Activated CD4-positive, alpha-beta T cell treated with anti-CD3 and anti-CD28 coated beads for 24 hours (primary cell): ENCODE measurements at places on chromosomes 6 and 20.
A peak's percentile ranks its signal among the peaks of the same experiment; 100 is the strongest.

DNA sequence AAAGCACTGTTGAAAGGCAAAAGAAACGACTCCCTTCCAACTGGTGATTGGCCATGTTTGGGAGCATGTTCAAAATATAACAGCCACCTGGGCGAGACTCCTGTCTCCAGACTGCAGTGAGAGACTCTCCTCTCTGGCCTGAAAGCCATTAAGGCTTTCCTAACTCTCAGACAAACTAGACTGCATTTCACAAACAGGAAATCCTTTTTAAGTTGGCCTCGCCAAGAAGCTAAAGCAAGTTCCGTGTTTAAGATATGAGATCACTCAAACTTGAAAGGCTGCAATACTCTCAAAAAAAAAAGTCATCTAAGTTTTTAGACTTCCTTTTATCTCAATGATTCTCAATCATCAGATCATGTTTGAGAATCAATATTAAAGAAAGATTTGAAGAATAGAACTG, 117.0 kb downstream of the TFAP2A start:
- DNase-seq, result no peak

- peak; percentile 22 for DNase-seq
Measured at GRCh38 chr6:169868458-169868857, 117.0 kb downstream of the ERMARD start.

GRCh38 chr20:50270569-50270968, 79.9 kb downstream of the CEBPB start:
- DNase-seq, result no peak

DNA sequence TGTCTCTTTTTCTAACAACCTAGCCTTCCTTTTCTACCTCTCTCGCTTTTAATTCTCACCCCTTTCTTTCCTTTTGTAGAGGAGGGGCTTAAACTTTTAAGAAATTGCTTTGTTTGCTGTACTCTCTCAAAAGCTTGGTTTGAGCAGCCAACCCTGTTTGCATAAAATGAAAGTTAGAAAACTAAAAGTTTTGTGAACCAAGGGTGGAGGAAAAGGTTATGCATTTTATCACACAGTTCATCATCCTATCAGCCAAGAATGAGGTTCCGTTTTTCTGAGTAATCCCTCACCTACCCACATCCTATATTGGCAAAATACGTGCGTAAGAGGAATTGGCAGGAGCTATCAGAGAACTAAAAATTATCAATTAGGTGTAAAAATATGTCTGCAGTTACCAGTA, 42.8 kb upstream of the LOC128125822 start:
- DNase-seq, result no peak

DNA sequence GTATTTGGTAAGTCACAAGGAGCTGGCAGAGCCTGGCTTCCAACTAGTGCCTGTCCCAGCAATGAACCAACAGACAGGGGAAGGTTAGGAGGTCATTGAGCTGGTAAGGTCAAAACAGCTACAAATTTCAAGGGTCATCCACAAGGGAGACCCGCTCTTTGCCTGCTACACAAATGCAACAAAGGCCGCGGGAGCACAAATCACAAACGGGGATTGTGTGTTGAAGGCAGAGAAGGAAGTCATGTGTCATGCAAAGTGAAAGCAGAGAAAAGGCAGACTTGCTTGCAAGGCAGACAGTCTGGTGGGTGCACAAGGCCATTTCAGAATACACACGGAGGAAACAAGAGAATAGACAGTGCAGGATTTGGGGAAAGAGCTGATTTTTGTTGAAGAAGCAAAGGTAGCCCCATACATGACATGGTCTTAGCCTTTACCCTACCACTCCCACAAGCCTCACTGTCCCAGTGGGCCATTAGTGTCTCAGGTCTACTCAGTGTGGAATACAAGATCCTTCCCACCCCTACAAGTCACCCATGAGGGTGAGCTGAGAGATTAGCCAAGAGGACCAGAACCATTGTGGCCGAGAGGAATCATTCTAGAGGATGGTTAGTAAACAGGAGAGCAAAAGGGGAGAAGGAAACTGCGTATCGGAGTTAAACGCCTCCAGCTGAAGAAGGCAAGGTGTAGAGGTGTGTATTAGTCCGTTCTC, 18.1 kb upstream of the SAMHD1 start:
- no peak for DNase-seq

DNA sequence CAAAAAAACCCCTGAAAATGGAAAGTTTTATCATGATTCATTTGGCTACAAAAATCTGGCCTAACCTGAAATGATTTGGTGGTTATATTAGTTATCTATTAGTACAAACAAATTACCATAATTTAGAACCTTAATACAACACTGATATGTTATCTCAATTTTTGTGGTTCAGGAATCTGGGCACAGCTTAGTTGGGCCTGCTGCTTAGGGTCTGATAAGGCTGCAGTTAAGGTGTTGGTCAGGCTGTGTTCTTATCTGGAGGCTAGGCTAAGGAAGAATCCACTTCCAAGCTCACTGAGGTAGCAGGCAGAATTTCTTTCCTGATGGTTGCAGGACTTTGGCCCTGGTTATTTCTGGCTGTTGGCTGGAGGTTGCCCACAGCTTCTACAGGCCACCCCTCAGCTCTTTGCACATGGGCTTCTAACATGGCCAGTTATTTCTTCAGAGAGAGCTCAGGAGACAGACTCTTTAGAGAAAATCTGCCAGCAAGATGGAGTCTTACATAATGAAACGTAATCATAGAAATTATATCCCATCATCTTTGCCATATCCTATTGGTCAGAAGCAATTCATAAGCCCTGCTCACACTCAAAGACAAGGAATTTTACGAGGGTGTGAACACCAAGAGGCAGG, 11.4 kb downstream of the TRIM38 start:
- no peak for DNase-seq

- no peak for DNase-seq
Measured at GRCh38 chr20:53136473-53136872, 164.3 kb downstream of the TSHZ2 start.

- no peak for DNase-seq
Measured at GRCh38 chr6:13307508-13307995, 20.8 kb downstream of the TBC1D7 start.
